ENCODE measurements at places on chromosomes 13 and 19.

DNA sequence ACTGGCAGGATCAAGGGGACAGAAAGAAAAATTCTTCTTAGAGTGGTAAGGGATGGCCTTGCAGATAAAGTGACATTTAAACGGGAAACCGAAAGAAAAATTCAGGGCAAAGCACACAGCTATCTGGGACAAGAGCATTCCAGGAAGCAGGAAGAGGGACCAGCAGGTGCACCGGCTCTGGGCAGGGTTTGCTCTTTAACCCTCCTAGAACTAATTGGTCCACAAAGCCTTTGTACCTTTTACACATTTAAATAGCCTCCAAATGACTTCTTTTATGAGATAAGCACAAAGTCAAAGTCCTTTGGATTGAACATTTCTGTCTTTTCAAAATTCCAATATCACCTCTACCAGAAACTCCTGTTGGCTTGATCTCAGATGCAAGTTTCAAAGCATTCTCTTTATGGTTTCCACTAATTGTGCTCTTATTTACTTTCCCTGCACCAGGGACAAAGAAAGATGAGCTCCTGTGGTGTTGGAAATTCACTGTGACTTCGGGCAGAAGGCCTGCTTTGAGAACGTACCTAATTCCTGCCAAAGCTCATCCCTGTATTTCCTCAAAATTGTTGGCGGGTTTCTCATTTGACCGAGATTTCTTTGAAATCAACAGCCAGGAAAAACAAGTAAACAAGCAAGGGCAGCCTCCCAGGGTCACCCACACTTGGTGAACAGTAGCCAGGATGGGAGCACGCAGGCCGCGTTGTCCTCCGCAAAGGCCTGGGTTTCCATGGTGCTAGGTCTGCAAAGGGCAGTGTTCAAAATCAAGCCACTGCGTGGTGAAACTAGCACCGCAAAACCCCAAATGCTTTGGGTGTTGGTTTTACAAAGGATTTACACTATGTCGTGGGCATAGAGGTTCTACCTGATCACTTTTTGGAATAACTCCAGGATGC, 98.6 kb downstream of the IRS2 start:
- no peak for DNase-seq

- DNase-seq = no peak
Measured at GRCh38 chr13:48199404-48199946, 33.5 kb upstream of the ITM2B start.

DNA sequence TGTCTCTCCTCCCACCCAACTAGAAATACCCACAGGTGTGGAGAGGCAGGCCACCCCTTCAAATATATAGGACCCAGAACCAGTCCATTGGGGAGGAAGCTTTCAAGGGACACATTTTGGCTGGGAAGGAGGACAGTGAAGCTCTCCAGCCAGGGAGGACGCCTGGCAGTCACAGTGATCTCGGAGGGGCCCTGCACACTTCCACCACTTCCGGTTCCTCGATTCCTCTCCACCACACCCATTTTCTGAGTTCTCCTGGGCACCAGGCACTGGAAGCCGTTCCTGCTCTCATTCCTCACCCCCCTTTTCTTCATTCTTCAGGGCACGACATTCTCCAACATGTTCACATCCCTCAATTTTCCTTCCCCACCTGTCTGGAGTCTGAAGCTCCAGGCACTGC, 30.4 kb upstream of the CEACAM21 start:
- no peak for DNase-seq

DNA sequence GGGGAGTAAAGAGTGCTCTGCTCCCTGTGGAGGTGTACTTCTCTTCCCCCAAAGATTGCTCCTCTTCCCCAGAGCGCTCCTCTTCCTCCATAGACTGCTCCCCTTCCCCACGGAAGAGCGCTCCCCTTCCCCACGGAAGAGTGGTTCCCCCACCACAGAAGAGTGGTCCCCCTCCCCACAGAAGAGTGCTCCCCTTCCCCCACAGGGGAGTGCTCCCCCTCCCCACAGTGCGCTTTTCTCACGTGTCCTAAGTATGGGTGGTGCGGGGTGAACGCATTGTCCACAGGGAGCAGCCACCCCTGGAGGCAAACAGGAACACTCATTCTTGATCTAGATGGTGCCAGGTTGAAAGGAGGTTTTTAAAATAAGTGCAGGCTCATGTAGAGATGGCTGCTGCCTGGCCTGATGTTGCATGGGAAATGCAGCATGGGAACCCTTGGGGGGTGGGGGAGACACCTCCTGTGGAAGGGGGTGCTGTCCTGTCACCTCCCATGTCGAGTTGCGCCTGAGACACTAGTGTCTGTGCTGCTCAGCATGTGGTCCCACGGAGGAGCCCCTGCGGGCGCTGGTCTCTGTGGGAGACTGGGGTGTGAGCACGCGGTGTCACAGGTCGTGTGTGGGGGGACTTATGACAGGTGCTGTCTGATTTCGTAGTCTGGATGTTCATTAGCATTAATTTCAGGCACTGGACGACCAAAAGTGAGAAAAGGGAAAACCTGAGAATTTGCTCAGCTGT, 52.2 kb downstream of the ATP11A start:
- DNase-seq = no peak

GRCh38 chr19:23403052-23403451, 7.8 kb upstream of the ZNF91 start:
- no peak for DNase-seq

DNA sequence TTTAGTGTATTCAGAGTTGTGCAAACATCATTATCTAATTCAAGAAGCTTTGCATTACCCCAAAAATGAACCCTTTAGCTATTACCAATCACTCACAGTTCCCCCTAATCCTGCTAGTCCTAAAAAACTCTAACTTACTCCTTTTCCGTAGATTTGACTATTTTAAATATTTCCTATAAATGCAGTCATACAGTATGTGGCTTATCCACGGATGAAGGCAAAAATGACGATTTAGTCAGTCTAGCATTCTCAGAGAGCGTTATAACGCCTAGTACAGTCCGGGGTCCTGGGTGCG, 587 bp upstream of the ZNF383 start:
- no peak for DNase-seq

DNA sequence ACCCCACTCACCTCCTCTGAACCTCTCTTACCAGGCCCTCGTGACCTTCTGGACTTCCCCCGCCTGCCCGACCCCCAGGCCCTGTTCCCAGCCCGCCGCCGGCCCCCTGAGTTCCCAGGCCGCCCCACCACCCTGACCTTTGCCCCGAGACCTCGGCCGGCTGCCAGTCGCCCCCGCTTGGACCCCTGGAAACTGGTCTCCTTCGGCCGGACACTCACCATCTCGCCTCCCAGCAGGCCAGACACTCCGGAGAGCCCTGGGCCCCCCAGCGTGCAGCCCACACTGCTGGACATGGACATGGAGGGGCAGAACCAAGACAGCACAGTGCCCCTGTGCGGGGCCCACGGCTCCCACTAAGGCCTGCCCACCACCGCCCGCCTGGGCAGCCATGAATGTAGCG, 3.2 kb downstream of the TTC9B start:
- DNase-seq = no peak

- no peak for DNase-seq
Measured at GRCh38 chr13:28421676-28422410, 73.1 kb downstream of the FLT1 start.

Data from brain microvascular endothelial cell (primary cell).